ENCODE measurements at places on chromosomes 16 and 17.

GRCh38 chr16:30901201-30902028 is 5.0 kb downstream of the CTF1 start:
- DNase-seq = peak; percentile 28

DNA sequence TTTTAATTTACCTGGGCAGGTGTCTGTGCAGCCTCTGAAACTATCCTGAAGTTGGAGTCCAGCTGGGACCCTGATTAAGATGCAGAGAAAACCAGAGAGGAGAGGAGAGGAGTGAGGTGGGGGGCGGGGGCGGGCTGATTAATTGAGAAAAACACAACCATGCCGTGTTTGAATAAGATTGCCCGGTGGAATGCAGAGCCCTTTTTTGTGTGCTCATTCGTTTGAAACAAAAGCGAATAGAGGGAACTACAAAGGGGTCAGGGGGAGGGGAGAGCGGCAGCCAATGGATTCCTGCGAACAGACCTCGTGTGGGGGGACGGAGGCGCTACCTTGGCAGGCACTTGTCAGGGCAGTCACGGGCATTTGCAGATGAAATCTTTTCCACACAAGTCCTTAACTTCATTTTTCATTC is 355.8 kb downstream of the SOX9 start:
- DNase-seq = no peak

DNA sequence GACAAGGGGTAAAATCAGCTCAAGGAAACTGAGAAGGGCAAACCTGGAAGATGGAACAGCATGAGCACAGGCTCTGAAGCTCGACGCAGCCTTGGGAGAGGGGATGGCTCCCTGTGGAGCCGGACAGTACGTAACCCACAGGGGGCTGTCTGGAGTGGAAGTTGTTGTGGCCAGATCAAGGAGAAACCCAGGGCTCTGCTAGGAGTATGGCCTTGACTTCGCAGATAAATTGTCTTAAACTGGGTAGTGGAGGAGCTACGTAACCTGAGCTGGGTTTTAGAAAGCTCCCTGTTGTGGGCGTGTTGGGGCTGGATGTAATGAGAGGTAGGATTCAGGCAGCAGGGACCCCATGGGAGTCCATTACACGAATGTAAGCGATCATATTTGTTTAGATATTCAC is 25.5 kb upstream of the AXIN2 start:
- DNase-seq = no peak

DNA sequence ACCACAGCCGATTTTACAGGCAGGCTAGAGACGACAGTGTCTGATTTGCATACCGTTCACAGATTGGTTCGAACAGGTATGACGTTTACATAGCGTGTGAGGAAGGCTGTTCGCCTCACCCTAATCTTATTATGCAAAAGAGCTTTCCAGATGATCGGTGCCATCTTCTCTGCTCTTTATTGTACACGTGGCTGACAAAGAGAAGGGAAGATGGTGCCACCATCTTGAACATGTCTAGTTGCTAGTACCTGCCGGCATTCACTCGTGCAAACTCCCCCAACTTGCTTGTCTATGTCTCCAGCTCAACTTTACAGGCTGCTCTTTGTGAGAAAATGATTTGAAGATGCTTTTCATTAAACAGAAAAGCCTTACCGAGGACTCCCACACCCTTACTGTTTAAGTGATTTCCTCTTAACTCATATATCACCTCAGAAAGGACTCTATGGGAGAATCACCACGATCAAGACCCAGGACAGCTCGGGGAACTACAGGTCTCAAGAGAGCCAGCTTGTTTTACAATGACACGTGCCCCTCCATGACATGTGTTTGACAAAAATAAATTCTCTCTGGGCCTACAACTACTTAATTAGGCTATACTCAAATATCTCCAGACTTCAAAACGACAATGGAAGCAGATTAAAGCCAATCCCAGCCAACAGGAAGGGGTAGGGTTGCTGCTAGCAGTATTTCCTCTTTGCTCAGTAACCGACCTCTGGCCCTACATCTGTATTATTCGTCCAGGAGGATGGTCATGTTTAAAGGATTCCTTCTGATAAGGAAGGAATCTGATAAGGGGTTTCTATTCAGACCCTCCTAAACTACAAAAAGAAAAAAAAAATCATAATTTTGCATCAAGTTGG is 480.6 kb downstream of the TMEM114 start:
- DNase-seq = no peak

Data from HuH-7 (cell line).